Kidney tubule cell (primary cell): ENCODE measurements at places on chromosomes 4 and X.

- DNase-seq = peak; percentile 14
Measured at GRCh38 chr4:148065075-148065474, 333.2 kb downstream of the ARHGAP10 start.

DNA sequence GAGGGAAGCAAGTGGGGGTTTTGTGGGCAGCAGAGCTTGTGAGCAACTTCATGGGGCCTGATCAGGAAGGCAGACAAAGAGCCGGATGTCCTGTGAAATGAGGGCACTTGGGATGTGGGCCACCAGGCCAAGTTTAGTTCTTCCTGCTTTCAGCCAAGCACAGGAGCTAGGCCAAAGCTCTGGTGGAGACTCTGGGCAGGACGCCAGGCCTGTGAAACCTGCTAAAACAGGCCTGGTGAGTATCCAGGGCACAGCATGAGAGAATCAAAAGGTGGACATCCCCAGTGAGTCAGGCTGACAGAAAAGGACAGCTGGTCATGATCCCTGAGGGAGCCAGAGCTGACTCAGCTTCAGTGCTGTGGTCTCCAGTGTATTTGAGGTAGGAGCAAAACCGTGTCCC, 95.7 kb downstream of the NPNT start:
- DNase-seq = peak; percentile 100

DNA sequence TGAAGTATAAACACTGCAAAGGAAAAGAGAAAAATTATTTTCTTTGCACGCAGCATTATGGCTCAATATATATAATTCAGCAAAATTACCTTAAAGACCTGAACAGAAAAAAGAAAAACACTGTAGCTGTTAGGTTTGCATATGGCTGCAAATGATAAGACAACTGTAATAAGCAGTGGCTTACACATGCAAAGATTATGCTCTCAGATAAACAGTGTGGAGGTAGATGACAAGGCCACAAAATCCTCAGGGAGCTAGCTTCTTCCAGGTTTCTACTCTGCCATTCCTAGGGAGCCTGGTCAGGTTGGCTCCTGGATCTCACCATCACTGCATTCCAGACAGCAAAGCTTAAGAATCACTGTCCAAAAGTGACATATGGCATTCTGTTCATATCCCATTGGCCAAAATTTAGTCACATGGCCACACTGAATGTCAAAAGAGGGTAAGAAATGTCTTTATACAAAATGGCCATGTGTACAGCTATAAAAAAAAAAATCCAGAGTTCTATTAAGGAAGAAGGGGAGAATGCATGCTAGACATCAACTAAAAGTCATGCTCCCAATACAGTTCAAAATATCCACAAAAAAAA, 195.2 kb upstream of the SLC7A11 start:
- DNase-seq = no peak

GRCh38 chr4:104451573-104451972, 43.1 kb downstream of the CXXC4 start:
- DNase-seq = peak; percentile 23

GRCh38 chrX:15165832-15166231, 104.1 kb downstream of the ASB9 start:
- no peak for DNase-seq

GRCh38 chr4:43835869-43836268, 612.7 kb downstream of the KCTD8 start:
- no peak for DNase-seq

- peak; percentile 46 for DNase-seq
Measured at GRCh38 chr4:80125252-80126177, 52.5 kb upstream of the ANTXR2 start.

GRCh38 chrX:10216208-10216607, 59.4 kb downstream of the CLCN4 start:
- DNase-seq = no peak

DNA sequence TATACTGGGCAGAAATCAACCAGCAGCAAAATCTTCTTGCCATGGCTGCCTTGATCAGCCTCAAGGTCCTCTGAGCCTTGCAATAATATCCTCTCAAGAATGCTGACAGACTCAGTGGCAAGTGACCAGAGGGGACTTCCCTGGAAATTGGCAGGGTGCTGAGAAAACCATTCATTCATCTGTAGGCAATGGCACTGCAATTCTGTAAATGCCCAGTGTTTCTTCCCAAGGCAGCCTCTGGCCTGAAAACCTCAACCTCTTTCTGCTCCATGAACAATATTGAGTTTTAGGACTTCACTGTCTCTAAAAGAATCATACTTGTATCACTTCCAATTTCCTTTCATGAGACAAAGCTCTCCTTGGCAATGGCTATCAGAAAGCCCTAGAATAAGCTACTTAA, 754.3 kb upstream of the TENM3 start:
- DNase-seq = no peak

DNA sequence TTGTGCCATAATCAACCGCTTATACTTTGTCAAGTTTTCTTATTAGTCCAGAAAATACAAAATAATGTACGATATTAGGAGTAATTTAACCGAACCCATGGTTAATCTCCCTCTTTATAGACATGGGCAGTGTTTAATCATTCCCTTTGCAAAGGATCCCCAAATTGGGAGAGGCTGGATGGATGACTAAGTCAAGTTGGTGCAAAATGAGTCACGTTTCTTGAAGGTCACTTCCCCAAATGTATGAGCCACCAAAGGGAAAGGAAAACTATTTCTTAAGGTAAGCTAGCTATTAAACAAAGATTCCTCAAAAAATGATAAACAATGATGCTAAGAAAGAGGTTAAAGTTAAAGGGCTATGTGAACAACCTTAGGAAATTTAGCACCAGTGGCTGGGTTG, 17.5 kb downstream of the MAML3 start:
- DNase-seq = peak; percentile 55

GRCh38 chr4:65344278-65344825, 325.9 kb downstream of the EPHA5 start:
- DNase-seq = no peak

GRCh38 chrX:9888953-9889470, 78.1 kb upstream of the CLDN34 start:
- DNase-seq = no peak

- DNase-seq = peak; percentile 89
Measured at GRCh38 chr4:123986268-123986798, 589.7 kb downstream of the SPRY1 start.

DNA sequence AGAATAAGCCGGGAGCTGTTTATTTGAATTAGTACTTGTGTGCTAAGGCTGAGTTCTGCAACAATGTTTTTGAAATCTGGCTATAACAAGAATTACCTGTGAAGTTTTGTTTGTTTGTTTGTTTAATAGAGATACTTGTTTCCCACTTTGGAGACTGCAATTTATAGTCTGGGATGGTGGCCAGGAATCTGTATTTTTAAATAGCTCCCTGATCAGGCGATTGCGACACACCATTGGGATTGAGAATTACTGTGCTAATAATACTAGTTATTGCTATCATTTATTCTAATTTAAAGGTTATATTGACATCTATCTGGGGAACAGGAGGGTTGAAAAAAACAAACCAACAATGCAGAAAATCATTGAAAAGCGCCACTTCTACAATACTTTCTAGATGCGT, 951.6 kb upstream of the TENM3 start:
- DNase-seq = no peak

- peak; percentile 31 for DNase-seq
Measured at GRCh38 chrX:51891821-51892551, 1.4 kb upstream of the MAGED1 start.

DNA sequence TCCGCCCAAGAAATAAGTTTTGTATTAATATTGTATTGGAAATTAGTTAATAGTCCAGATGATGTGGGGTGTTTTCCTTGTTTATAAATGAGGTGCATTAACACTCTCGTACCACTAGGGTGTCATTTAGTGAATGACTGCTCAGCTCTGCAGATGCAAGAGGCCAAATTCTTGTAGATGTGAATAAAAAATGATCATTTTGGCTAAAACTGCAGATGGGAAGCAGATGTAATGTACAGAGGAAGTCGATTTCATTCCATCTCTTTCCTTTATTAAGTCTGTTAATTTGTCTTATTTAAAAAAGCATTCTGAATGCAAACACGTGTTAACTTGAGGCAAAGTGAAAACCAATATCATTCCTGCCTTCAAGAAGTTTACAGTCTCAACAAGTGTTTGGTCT, 108.1 kb downstream of the DHX15 start:
- DNase-seq = peak; percentile 26

DNA sequence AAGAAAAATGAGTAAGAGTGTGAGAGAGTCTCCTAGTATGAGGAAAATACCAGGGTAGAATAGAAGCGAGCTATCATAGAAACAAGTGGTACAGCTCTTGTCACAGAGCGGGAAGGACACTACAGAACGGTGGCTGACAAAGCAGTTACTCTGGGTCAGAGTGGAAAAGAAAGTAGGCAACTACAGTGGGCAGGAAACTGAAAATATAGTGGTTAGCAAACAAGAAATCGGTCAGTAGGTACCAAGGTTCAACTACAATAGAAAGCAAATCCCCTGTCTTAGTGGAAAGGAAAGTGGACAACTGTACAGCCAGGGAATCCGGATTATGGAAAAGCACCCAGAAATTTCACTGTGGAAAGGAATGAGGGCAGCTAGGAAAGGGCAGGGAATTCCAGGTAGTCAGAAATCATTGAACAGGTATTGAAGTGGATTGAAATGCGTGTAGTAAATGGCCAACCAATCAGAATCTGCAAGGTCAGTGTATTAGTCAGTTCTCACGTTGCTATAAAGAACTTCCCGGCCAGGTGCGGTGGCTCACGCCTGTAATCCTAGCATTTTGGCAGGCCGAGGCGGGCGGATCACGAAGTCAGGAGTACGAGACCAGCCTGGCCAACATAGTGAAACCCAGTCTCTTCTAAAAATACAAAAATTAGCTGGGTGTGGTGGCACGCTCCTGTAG, 219.6 kb upstream of the DIAPH2 start:
- DNase-seq = no peak

DNA sequence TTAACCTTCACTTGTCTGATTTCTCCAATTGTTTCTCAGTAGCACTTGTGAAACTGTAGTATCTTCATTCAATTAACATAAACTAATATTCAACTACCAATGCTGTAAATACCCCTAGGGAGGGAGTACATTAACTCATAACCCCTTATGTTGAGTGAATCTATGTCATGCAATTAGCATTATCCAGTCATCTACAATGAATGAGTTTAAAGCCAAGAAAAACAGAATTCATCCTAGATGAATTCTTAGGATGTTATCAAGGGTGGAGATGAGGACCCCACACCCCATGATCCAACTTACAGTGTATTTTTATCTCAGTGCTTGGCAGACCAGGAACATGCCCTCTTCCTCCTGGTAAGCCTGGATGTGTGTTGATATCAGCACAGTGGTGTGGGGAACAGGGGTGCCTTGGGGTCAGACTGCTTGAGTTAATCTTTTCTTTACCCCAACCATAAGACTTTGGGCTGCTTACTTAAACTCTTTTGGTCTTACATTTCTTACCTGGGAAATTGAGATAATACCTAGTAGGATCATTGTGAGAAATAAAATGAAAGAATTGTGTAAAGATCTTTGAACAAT, 62.1 kb upstream of the SCOC start:
- DNase-seq = no peak

DNA sequence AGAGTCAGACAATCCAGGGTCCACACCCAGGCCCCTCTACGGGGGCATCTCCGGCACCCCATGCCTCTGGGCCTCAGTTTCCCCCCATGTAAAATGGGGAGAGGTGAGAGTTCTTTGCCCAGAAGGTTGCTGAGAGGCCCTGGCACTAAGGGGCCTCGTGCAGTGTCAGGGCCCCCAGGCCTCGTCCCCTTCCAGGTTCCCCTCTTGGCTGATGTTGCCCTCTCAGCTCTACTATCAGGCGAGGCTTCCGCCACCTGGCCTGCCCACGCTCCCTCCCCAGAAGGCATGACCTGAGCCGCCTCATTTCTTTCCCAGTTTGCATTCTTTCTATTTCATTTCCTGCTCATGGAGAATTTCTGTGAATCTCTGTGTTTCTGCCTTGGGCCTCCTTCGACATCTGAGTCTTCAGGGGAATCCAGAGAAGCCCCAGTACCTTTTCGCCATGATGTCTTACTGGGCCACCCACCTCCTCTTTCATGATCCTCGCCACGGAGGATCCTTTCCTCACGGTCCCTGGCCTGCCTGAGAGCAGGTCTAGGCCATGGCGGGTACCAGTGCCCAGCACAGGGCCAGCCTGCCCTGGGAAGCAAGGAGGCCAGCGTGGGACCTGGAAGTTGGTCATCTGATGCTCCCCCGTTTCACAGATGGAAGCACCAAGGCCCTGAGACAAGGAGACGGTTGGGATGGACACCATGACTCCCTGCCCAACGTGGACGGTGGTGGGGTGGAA, 21.9 kb upstream of the MRFAP1 start:
- no peak for DNase-seq

GRCh38 chr4:819401-820229, 6.3 kb downstream of the CPLX1 start:
- DNase-seq = no peak

- no peak for DNase-seq
Measured at GRCh38 chr4:12712648-12713339, 771.3 kb downstream of the RAB28 start.

DNA sequence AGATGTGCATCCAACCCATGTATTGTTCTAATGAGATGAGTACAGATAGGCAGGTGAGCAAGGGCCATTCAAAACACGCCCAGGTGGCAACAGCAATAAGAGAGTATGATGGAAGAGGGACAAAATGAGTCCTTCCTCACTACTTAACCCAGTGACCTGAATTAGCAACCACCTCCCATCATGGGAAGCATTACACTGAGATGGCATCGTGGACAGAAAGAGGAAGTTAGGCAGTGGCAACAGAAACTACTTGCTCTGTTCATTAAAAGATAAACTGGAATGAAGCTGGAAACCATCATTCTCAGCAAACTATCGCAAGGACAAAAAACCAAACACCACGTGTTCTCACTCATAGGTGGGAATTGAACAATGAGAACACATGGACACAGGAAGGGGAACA, 17.2 kb downstream of the RXFP1 start:
- no peak for DNase-seq

- DNase-seq = no peak
Measured at GRCh38 chr4:120616-121015, 3.7 kb upstream of the ZNF718 start.

GRCh38 chrX:129759576-129760061, 20.1 kb upstream of the SASH3 start:
- peak; percentile 51 for DNase-seq

- peak; percentile 12 for DNase-seq
Measured at GRCh38 chr4:52657618-52658501, 1.2 kb downstream of the USP46 start.

DNA sequence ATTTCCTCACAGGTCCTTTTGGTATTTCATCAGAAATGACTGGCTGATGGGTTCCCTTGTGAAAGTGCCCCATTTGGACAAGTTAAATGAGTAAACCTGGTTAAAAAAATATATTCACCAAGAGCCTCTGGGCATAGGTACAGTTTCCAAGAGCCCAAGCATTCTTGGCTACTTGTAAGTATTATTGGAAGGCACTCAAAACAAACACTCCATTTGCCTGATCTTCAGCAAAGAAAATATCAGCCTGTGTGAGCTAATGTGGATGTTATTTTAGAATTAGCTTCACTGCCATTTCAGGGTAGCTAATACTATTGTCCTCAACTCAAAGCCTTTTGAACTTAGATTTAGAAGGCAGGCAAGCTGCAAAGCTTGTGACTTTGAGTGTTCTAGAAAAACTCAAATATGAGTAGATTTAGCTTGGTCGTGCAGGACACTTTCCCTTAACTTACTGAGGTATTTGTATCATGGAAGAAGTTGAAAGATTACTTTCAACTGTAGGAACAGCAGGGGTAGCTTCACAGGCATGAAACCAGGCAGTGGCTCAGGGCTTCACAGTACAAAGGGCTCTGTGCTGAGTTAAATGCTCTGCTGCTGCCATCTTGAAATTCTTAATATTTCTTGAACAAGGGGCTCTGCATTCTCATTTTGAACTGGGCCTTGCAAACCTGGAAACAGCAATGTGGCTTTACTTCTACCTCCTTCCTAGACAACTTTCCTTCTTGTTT, 177.2 kb downstream of the AMELX start:
- DNase-seq = peak; percentile 39

- DNase-seq = no peak
Measured at GRCh38 chr4:96093563-96093962, 253.7 kb downstream of the PDHA2 start.
